Endothelial cell of umbilical vein (primary cell): ENCODE measurements at places on chromosomes 16 and 17.

- no peak for DNase-seq
Measured at GRCh38 chr17:68603656-68604055, 2.5 kb upstream of the FAM20A start.

- peak; percentile 92 for DNase-seq
Measured at GRCh38 chr17:37824534-37825485, 80.0 kb upstream of the HNF1B start.

- DNase-seq, result no peak
Measured at GRCh38 chr17:6710317-6710716, 2.9 kb downstream of the SLC13A5 start.

GRCh38 chr17:83193336-83194185 lies 114.2 kb downstream of the METRNL start:
- DNase-seq, result no peak

- DNase-seq, result no peak
Measured at GRCh38 chr17:81990836-81991683, 13.6 kb downstream of the ASPSCR1 start.

- no peak for DNase-seq
Measured at GRCh38 chr16:51876934-51877333, 670.0 kb downstream of the TOX3 start.

GRCh38 chr16:46828943-46829342 lies 2.0 kb downstream of the C16orf87 start:
- no peak for DNase-seq
